ENCODE measurements at places on chromosomes 12 and 14. TPM values are rescaled to one million over a fixed set of nuclear protein-coding genes. Genes with fewer than 3 reads are reported as not detected.

DNA sequence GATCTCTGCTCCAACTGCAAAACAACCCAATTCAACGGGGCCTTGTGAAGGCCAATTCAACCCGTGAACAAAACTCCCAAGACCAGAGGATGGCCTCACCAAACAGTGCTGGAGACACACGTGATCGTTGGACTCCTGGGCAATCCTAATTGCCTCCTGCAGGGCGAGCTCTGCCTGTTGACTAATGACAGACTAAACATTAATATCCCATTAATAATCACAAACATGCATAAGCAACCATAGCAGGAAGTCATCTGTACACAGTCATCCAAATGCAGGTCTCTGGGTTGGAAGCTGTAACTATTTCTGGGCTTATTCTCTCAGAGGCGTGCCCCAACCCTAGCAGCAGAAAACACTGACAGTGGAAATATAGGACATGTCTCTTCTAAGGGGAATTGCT lies 21.0 kb downstream of the ANAPC5 start:
- H3K4me3 ChIP-seq, result no peak overlapping the region
- H3K36me3 ChIP-seq, result peaks cover 7% of the 10 kb centered on the region
- H3K27ac ChIP-seq, result no peak overlapping the region
- H3K27me3 ChIP-seq, result no peaks in the 10 kb centered on the region

- peaks cover 3% of the 10 kb centered on the region for H3K36me3 ChIP-seq
- H3K27me3 ChIP-seq, result peaks cover 12% of the 10 kb centered on the region
- DNase-seq, result peak; percentile 2
- no peak overlapping the region for H3K4me3 ChIP-seq
- peaks cover 10% of the 10 kb centered on the region for H3K4me1 ChIP-seq
These were observed 77.7 kb downstream of the KCNK10 start for GRCh38 chr14:88245321-88245720.

GRCh38 chr12:67474934-67475620 lies 173.5 kb upstream of the DYRK2 start:
- DNase-seq, result no peak
- no peaks in the 10 kb centered on the region for H3K36me3 ChIP-seq
- no peak overlapping the region for H3K27ac ChIP-seq
- no peak overlapping the region for H3K4me3 ChIP-seq
- H3K4me1 ChIP-seq, result no peaks in the 10 kb centered on the region
- H3K27me3 ChIP-seq, result no peaks in the 10 kb centered on the region

FAM234B gene
- total RNA-seq, result 16.0 TPM

PSMA6 gene
- total RNA-seq, result 229 TPM

COX8C gene
- not detected for total RNA-seq

INHBE gene
- total RNA-seq, result 0.36 TPM

Measured in neural crest cell (in vitro differentiated cells).